Dermis blood vessel endothelial cell (primary cell): ENCODE measurements at places on chromosomes 13 and 19. TPM values are rescaled to one million over a fixed set of nuclear protein-coding genes. Genes with fewer than 3 reads are reported as not detected.

DNA sequence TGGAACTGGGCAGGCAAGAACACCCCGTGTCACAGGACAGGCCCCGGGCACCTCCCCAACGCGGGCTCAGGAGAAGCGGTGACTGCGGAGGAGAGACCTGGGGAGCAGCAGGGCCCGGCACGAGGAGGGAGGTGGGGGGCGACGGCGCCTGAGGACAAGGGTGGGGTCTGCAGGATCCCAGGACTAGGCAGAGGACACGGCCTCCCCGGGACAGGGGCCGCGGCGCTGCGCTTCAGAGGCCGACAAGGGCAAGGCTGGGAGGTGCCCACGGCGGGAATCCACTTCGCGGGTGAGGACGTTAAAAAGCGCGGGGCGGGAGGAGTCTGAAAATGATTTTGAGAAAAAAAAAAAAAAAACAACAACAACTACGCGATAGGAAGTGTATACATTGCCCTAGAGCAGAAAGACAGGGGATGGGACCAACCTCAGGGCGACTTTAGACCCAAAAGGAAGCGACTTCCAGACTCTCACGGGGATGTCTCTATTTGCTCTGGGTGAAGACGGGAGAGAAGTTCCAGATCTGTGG, 44.9 kb downstream of the ZNF611 start:
- no peak for DNase-seq

DNA sequence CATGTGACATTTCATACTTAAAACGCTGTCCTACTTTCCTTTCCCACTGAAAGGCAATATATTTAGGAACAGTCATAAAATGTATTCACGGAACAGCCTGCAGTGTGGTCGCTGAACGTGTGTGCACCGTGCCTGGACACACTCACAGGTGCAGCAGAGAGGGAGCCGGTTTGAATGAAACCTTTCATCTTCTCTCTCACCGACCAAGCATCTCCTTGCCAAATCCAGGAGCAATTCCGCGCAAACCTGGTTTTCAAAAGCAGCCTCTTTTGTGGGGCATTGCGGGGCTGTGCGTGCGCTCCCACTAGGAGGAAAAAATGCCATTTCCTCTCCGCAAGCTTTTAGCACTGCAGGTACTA, 1.0 kb downstream of the DCLK1 start:
- no peak for DNase-seq

DNA sequence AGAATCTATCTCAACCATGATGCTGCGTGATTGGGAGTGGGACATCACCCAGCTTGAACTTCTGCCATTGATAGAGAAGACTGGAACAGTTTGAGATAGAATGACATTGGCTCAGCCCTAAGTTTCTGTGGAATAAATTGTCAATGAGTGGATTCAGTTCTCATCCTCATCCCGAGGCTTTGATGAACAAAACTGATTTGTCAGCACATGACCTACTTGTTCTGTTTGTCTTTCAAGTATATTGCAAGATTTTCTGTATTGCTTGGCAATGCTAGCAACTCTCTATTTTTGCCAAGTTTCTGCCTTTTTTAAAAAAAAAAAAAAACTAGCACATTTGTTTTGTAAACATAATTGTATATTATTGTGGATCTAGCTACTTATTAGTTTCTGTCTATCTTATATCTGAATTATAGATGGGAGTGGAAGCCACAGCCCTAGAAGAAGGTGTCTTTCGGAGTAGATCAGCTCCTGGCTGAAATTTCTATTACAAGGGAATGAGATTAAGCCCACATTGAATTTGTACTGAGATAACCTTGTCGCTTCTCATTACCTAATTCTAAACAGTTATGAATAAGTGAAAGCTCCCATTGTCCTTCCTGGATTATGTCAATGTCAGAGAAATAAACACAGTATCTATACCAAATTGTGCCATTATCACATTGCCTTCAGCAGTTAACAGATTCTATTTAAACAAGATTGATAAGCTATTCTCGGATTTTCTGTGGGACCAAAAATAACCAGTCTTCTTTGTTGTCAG, 166.1 kb downstream of the TNFSF13B start:
- no peak for DNase-seq

DNA sequence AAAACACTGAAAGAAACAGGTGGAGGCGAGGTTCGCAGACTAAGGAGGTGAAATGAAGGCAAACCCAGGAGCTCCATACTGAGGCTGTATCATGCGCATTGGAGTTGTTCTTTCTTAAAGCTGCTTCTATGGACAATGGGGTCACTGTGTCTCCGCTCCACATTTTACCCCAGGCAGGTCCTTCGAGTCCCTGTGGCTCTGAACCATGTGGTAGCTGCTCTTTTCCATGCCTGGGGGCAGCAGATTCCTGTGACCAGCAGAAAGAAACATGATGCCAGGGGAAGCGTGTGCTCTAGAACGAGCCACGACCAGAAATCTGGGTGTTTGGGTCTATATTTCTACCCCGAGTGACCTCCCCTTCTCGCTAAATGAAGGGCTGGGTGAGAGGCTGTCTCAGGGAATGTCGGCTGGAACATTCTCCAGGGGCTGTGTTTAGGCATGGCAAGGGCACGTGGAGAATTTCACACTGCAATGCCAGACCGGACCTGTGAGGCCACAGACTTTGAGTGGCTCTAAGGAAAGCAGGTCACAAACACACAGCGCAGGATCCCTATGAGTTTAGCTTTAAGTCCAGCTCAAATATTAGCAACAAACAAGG, 95.7 kb upstream of the IRS2 start:
- DNase-seq: no peak

The RUBCNL gene
- under 0.01 and 0.05 TPM in 2 replicates for total RNA-seq

GRCh38 chr13:79440958-79441528, 35.0 kb upstream of the RBM26 start:
- DNase-seq: no peak

DNA sequence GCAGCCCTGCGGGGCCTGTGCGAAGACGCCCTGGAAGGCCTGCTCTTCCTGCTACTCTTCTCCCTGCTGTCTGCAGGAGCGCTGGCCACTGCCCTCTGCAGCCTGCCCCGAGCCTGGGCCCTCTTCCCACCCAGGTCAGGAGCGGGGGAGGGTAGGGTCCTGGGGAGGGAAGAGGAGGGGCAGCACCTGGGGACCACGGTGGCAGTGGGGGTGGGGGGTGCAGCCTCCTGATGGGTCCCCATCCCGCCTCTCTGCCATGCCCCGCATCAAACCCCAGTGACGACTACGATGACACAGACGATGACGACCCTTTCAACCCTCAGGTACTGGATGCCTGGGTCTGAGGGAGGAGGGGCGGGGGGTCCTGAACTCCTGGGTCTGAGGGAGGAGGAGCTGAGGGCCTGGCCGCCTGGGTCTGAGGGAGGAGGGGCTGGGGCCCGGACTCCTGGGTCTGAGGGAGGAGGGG, 13.4 kb upstream of the LENG8 start:
- no peak for DNase-seq

The IFNL1 gene
- not detected in 2 replicates for total RNA-seq

- no peak for DNase-seq
Measured at GRCh38 chr13:97276862-97277269, 54.7 kb downstream of the MBNL2 start.

The FCER2 gene
- total RNA-seq: not detected in 2 replicates

- DNase-seq: peak; percentile 71
Measured at GRCh38 chr13:98975822-98976261, 2.0 kb downstream of the DOCK9 start.

GRCh38 chr19:6728346-6728745, 7.9 kb upstream of the C3 start:
- DNase-seq: peak; percentile 34
